ENCODE measurements at places on chromosomes 1 and 21.

DNA sequence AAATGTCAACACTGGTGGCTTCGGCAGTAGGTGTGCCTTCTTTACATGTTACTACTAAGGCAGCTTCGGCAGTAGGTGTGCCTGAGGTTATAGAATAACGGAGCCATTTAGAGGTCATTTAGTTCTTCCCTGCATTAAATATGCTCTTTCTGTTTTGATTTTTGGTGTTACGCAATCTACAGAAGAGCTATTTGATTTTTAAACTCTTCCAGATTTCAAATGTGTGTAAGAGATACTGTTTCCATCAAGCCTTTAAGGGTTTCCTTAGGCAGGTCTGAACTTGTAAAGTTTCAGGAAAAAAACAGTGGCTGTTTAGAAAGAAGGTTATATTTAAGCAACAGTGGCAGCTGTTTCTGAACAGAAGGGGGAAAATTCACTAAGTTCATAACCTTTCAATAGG is 54.8 kb downstream of the PIK3R3 start:
- DNase-seq: peak; percentile 10

- no peak for DNase-seq
Observed at GRCh38 chr1:68376441-68376840, 73.3 kb downstream of the RPE65 start.

- no peak for DNase-seq
Observed at GRCh38 chr1:26066160-26066559, 1.3 kb downstream of the TRIM63 start.

DNA sequence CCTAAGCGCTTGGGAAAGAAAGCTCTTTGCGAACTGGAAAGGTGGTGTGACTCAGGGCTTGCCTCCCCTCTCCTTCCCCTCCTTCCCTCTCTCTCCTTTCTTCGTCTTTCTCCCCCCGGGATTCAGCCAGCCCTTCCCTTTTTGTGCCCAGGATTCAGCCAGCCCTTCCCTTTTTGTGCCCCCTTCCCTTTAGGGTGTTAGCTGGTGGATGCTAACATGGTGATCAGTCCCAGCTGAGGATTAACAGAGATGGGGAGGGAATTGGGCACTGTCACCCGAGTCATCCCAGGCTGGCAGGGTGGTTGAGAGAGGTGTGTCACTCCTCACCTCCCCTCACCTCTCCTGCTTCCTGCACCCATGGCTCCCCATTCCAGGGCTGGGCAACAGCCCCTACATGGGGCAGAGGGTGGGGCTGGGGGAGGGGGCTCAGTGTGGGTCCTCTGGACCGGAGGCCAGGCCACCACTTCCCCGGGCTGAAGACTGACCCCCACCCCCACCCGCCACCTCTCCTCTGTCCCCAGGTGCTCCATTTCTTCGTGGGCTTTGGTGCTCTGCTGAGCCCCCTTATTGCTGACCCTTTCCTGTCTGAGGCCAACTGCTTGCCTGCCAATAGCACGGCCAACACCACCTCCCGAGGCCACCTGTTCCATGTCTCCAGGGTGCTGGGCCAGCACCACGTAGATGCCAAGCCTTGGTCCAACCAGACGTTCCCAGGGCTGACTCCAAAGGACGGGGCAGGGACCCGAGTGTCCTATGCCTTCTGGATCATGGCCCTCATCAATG is 51.5 kb downstream of the ELK4 start:
- no peak for DNase-seq

DNA sequence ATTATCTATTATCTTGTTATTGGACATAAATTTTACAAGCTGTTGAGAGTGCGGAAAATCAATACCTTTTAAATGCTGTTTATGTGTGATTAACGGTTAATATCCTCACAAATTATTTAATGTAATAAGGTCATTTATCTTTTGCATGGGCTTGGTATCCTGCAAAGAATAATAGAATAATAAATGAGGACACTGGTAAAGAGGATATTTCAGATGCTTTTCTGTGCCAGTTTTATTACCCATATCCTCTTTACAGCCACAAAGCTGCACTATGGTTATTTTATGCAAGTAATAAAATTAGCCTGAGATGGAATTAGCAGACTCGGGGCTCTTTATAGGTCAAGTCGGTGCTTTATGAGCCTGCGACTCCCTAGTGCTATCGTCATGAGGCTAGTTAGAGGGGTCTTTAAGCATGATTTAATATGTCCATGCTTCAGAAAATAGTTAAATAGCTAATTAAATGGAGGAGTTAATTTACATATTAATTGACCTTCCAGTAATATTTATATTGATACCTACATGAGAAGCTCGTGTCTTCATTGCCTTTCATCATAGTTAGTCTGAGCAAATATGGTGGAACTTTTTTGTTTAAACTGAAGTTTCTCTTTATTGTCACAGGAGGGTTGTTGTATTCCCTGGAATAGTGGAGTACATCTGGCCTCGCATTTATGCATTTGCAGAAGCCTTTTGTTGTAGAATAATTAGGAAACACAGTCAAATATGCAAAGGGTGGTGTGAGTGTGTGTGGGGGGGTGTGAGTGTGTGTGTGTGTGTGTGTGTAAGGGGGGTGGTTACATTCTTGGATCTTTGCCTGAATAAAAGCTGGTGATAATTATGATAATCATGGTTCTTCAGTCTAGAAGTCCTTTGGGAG is 120.3 kb downstream of the ATG4C start:
- DNase-seq: no peak

- no peak for DNase-seq
Observed at GRCh38 chr1:204077979-204078696, 5.2 kb downstream of the SOX13 start.

- DNase-seq: peak; percentile 35
Observed at GRCh38 chr21:17387030-17387617, 125.7 kb upstream of the CXADR start.

DNA sequence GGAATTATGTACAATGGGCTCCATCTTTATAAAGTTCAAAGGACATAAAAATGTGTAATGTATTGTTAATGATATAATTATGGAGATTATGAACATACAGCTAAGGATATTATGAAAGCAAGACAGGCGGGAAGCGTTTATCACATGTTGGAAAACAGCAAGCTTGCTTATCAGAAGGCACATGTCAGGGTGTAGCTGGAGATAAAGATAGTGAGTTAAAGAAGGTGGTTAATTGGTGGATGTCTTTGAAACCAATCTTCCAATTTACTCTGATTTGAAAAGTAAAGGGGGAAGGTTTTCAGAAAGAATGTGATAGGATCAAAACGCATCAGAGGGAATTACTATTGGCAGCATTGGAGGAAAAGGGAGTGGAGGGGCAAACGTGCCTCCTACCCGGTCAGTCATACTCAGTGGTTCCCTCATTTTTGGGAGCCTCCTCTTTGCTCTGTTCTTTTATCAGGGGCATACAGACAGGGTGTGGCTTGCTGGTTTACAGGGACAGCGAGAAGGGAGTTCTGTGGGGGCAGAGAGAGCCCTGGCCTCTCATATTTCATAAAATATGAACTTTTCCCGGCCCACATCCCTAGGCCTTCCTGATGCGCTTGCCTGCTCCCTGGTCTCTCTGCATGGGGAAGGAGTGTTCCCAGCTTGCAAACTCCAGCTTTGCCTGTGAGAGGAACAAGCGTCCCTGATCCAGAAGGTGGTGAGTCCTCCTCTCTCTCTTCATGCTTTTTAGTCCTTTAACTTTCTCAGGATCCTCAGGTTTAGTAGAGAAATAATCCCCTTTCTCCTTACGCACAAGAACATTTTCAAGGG is 8.0 kb upstream of the SVBP start:
- DNase-seq: no peak

GRCh38 chr1:1920057-1920607 is 1.1 kb upstream of the TMEM52 start:
- DNase-seq: no peak

DNA sequence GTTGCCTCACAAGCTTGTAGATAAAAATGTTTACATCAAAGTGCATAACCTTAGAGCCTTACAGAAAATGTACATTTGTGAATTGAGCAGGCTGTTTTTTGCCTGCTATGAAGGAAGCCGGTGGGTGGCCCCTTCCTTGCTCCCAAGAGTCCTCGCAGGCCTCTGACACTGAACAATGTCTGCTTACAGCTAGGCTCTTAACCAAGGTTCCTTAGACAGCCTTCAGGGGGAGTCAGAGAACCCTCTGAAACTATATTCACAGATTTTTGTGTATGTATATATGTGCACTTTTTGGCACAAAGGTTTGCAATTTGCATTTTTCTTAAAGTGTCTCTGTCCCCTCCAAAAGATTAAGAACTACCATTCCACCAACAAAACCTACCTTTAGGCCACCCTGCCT is 282.6 kb downstream of the BARHL2 start:
- no peak for DNase-seq

DNA sequence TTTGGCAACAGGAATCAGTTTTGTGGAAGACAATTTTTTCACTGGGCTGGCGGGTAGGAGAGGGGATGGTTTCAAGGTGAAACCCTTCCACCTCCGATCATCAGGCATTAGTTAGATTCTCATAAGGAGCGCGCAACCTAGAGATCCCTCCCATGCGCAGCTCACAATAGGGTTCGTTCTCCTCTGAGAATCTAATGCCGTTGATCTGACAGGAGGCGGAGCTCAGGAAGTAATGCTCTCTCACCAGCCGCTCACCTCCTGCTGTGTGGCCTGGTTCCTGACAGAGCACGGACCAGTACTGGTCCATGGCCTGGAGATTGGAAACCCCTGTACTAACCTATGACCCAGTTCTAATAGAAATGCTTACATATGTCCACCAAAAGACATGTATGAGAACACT is 96.6 kb upstream of the KIAA1614 start:
- DNase-seq: no peak

DNA sequence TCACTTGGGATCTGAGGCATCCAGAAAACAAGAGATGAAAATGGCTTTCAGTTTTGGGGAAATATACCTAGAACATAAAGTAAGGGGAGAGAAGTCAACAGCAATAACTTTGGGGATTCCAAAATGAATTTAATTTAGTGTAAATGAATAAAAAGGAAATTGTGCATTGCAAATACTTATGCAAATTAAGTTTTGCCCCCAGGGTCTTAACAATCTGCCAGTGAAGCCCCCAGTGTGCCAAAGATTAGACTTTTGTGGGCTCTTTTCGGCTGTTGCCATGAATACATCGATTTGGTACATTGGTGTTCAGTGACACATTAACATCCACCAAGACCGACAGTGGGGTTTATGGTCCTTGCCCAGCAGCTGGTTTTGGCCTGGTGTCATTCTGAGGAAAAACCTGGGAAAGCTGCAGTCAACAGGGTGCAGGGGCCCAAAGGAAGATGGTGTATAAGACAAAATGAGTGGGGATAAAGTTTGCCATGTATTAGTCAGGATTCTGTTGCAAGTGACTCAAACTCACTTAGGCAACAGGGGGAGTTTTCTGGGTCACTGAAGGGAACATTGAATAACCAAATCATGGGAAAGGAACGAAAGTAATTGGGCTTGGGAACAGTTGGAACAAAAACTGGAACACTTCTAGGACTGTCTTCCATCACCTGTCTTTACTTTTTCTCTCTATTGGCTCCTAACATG is 30.2 kb upstream of the IGSF3 start:
- no peak for DNase-seq

DNA sequence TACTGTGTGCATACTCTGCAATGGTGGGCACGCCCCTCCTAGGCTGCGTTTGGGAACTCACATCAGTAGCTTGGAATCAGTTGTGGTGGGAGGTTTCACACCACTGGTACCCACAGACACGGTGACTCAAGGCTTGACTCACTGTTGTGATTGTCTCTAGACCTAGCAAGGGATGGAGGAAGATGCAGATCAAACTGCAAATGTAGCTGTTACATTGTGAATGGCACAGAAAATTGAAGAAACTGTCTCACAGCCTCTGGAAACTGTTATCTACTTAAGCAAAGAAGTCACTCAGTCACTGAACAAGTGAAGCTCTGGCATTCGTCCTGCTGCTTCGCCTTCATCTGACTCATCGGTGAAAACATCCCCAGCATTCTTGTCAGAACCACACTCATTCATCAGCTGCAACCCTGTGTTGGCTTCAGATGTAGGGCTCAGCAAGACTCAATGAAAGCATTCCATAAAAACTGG is 59.5 kb downstream of the POFUT2 start:
- peak; percentile 89 for DNase-seq
